ENCODE measurements at places on chromosomes 3 and 15.

GRCh38 chr15:90035840-90036230 lies 34.7 kb downstream of the ZNF710 start:
- DNase-seq, result no peak

DNA sequence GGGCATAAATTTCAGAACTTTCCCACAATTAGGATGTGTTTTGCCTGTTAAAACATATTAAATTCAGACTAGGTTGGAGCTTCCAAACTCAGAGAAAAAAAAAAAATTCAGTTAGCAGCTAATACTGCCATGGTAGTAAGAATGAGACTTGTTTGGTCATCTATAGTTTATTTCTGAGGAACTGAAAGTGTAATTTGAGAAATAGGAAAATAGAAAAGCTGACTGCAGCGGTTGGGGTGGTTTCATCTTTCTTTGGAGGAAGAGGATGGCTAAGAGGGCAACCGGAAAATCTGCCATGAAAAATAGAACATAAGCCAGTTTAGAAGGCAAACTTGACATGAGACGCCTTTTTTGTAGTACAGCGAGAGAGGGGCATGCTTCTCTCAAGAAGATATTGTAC lies 371.2 kb upstream of the ROBO2 start:
- no peak for DNase-seq

GRCh38 chr3:14388201-14388600 lies 14.2 kb upstream of the SLC6A6 start:
- DNase-seq, result no peak

DNA sequence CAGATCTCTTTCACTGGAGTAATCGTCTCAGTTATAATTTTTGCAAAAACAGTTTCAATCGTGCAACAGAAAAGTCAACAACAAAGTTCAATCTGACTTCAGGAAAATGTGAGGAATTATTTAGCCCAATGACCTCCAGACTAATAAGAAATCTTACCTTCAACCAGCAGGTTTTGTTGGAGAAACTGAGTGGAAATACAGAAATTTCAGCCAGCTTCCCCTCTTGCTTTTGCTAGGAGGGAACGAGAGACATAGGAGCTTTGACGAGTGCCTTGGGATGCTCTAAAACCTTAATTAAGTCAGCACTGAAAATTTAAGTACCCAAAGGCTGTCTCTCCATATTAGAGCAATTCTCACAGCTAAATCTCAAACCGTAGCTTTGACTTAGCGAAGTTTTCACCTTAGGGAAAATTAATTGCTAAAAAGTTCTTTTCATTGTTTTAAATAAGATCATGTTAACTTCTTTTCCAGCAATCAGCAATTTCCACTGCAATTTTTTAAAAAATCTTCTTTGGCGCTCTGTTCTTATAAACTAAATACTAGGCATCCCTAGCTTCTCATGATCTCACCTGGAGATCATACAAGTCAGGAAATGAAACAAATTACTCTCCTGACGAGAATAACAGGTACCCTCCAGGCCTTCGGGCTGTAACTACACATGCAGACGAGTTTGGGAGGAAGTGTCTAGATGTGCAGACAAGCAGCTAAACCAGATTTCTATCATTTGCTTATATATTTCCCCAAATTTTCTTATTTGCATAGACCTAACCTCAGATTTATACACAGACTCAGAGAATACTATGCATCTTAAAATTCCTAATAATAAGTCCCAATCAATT lies 250.2 kb downstream of the FAM43A start:
- no peak for DNase-seq

GRCh38 chr3:170606675-170607074 lies 20.8 kb upstream of the SLC7A14 start:
- no peak for DNase-seq

GRCh38 chr3:99872923-99873254 lies 55.2 kb downstream of the CMSS1 start:
- DNase-seq, result no peak

GRCh38 chr15:64333986-64334929 lies 21.7 kb downstream of the CSNK1G1 start:
- no peak for DNase-seq

DNA sequence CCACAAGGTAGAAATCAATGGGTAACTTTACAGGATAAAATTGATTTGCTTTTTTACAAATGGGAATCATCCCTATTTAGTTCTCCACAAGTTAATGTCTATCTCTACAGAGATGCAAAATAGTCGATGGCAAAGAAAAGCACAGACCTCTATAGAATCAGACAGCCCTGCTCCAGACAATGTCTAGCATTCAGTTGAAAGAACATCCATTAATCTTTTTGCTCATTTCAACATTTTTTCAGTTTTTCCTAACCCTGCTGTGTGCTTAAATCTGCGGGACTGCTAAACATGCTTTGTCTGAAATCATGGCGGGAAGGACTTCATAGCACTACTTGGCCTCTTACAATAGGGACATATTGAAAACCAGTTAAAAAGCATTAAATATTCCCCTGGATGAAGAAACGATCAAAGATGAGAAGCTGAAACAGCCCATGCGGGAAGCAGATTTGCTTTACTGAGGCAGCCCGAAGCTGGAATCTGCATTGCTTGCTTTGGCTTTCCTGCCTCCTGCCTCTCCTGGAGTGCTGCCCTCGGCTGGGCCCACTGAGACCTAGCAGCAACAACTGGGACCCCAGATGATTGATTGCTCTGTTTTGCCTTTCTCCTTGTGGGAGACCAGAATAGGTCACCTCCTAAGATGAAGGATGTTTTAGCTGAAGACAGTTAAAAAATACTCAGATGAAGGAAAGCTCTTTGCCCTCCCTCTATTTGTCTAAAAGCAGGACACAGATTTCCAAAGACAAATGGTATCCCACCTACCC lies 38.5 kb upstream of the RASGRP1 start:
- DNase-seq, result no peak

GRCh38 chr3:30649572-30650318 lies 43.3 kb downstream of the TGFBR2 start:
- DNase-seq, result no peak

- DNase-seq, result no peak
Observed at GRCh38 chr3:165638034-165638433, 199.2 kb downstream of the BCHE start.

DNA sequence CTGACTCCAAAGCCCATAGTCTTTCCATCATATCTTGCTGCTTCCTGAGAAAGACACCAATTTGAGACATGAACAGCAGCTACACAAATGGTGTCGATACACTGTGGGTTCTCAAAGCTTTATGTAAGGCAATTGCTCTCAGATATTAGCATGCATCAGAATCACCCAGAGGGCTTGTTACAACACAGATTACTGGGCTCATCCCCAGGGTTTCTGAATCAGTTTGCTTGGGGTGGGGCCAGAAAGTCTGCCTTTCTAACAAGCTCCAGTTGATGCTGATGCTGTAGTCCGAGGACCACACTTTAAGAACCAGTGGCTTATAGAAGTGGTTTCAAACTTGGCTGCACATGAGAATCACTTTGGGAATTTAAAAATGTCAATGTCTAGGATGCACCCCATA lies 86.5 kb downstream of the SEMA6D start:
- DNase-seq, result no peak

GRCh38 chr15:52680041-52680391 lies 828 bp upstream of the ATOSA start:
- DNase-seq, result no peak

DNA sequence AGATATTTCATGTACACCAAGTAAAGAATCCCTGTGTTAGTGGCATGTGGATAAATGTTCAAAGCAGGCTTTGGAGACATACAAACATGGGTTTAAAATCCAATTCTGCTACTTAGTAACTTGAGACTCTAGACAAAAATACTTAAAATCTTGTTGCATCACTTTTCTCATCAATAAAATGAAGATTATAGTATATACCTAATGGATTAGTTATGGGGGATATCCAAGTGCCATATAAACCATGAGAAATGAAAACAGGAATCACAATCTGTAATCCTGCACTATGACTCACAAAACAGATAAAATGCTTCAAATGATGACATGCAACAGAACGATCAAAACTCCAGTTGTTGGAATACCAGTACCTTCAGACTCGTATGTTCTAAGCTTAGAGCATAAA lies 496.0 kb upstream of the RGMA start:
- no peak for DNase-seq

DNA sequence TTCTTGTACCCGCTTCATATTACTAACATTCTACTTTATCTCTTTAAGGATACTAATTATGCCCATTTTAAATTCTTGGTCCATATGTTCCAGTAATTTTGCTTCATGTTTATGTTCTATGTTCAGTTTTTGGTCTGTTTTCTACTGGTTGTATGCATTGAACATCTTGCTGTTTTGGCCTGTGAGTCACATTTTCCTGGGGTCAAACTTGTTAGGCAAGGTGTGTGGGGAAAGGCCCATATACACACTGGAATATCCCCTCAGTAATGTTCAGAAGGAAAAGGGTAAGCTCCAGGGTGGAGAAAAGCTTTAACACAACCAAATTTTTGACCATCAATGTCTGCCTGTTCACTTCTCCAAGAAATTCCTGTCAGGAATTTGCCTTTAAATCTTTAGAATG lies 337.7 kb downstream of the SLC9A9 start:
- DNase-seq, result no peak

DNA sequence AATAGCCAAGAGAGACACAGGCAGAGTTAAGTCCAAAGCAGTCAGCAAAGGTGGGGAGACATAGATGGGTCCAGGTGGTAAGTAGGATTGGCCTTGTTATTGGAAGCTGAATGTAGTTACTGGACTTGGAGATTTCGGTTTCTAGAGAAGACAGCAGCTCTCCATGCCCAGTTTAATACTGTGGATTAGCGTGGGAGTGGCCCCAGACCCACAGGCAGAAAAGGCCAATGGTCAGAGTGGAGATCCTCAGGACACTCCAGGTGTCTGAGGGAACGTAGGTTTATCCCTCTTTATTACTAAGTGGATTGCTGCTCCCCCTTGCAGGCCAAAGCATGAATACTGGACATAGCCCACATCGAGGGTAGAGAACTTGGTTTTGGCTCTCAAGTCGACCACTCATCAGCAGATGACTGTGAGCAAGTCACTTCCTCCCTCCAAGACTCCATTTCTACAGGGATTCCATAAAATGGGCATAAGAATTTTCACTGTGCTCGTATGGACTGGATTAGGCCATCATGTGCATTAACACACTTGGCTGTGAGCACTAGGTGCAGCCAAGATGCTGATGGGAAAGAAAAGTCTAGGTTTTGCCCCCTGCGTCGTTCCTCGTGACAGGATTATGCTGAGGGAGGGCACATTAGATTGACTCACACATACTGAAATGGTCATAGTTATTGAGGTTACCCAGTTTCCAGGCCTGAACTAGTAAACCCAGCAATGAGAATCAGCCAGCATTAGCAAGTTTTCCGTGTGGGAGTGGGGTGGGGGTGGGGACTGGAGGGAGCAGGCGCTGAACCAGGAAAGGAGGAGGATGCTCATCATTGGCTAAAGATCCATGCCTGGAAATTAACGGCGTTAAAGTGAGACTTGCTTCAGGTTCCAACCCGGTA lies 225.2 kb upstream of the TPRG1 start:
- no peak for DNase-seq

- DNase-seq, result no peak
Observed at GRCh38 chr15:93020976-93021772, 67.8 kb downstream of the RGMA start.

GRCh38 chr3:66931291-66931690 lies 66.8 kb upstream of the KBTBD8 start:
- DNase-seq, result no peak

GRCh38 chr3:4599612-4600011 lies 106.5 kb downstream of the ITPR1 start:
- DNase-seq, result no peak

DNA sequence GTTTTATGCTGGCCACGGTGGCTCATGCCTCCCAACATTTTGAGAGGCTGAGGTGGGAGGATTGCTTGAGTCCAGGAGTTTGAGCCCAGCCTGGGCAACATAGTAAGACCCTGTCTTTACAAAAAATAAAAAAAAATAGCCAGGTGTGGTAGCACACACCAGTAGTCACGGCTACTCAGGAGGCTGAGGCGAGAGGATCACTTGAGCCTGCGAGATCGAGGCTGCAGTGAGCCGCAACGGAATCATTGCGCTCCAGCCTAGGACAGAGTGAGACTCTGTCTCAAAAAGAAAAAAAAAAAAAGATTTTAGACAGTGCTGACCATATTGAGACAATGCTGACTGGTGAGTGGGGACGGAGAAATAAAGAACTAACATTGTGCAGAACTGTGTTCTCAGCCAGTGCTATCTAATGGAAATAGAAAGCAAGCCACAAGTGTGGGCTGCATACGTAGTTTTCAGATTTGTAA lies 67.2 kb downstream of the ST6GAL1 start:
- no peak for DNase-seq

GRCh38 chr15:70526221-70526973 lies 237.0 kb downstream of the UACA start:
- DNase-seq, result no peak

- no peak for DNase-seq
Observed at GRCh38 chr3:119257654-119258410, 17.2 kb upstream of the B4GALT4 start.

- no peak for DNase-seq
Observed at GRCh38 chr3:113585228-113585627, 52.9 kb downstream of the SIDT1 start.

DNA sequence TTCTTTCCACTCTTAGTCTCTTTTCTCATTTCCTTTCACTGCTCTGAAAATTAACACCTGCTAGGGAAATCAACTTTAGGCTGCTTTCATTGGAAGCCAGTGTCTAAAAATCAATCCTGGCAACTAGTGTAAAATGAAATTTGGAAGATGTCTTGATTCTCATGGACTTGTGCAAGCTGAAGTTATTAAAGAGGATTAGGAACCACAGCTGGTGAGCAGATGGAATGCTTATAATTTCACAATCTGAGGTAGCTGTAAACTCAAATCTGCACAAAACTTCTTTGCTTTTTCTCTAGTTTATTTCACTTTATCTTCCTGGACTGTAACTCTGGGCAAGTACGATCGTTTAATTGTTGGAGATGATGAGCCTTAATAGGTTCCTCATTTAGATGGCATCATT lies 175.6 kb downstream of the GHSR start:
- no peak for DNase-seq

- DNase-seq, result no peak
Observed at GRCh38 chr15:96038131-96038530, 292.4 kb upstream of the NR2F2 start.

DNA sequence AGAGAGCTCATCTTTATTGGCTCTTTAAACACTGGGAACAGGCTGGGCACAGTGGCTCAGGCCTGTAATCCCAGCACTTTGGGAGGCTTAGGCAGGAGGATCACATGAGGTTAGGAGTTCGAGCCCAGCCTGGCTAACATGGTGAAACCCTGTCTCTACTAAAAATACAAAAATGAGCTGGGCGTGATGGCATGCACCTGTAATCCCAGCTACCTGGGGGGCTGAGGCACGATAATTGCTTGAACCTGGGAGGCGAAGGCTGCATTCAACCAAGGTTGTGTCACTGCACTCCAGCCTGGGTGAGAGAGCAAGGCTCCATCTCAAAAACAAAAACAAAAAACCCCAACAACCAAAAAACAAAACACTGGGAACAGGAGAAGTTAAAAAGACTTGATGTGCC lies 72.1 kb downstream of the CHAC1 start:
- no peak for DNase-seq

DNA sequence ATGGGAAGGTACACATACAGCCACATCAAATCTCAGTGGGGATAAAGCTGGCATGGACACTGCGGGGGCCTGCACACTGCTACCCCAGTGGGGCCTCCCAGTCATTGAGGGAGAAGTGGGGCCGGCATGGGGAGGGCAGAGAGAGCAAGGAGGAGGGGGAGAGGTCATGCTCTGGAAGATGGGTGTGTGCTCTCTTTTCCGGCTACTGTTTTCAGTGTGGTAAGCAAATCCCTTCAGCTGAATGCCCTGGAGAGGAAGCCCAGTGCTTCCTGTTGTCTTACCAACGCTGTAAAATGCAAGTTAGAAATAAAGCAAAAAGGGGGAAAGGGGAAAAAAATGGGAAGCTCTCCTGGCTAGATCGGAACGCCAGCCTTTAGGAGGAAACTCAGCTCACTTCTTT lies 30.8 kb downstream of the NRROS start:
- no peak for DNase-seq
